ENCODE measurements at places on chromosomes 12 and 14.

DNA sequence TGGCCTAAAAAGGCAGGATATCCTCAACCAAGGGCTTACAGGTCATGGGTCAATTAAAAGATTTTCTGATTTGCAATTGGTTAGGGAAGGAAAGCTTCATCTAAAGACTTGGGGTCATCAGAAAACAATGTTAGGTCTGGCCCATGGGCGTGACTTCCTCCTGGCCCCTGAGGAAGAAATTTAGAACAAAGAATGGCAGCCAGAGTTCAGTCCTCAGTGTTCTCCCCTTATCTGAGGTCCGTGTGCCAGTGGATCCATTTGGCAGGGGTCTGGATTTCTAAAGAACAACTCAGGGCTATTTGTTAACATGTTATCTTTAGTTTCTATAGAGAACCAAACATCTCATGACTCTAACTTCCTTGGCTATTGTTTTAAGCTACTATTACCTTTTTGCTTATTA, 27.8 kb upstream of the NFYB start:
- no peak for DNase-seq

- no peak for DNase-seq
Observed at GRCh38 chr14:34837801-34838322, 37.3 kb downstream of the BAZ1A start.

DNA sequence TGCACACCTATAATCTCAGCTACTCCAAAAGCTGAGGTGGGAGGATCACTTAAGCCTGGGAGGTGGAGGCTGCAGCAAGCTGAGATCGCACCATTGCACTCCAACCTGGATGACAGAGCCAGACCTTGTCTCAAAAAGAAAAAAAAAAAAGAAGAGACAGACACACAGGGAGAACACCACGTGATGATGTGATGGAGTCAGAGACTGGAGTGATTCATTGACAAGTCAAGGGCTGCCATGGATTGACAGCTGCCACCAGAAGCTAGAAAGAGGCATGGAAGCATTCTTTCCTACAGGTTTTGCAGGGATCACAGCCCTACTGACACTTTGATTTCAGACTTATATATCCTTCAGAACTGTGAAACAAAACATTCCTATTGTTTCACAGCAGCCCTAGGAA, 3.5 kb upstream of the HCFC2 start:
- DNase-seq: no peak

DNA sequence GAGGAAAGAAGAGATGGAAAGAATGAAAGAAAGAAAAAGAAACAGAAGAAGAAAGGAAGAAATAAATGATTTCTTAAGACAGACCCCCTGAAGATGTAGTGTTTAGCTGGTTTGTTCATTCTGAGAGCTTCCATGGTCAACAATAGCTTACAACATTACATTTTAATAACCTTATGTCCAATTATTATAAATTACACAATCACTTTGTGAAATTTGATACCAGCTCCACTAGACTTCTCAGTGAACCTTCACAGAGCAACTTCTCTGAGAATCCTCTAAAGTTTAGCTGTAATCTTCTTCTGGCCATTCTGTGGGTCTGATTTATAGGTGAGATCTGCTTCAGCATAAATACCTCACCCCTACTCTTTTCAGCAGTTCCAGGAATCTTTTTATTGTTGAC, 27.9 kb downstream of the SIX1 start:
- DNase-seq: no peak

DNA sequence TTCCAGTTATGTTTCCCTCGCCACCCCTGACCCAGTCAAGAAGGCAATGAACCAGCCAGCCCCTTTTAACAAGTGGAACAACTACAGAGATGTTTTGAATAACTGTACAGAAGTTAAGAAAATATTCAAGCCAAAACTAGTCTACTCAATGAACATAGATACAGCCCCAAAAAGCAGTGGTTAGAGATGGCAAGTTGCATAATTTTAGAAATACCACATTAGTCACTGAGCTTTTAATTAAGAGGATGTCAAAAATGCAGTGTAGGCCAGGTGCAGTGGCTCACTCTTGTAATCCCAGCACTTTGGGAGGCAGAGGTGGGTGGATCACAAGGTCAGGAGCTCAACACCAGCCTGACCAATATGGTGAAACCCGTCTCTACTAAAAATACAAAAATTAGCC, 27.2 kb downstream of the PROX2 start:
- DNase-seq: no peak

- DNase-seq: no peak
Observed at GRCh38 chr14:94868772-94869072, 98.8 kb upstream of the GSC start.

GRCh38 chr12:23694307-23694706, 255.2 kb downstream of the SOX5 start:
- DNase-seq: no peak

GRCh38 chr12:15590180-15590826, 198.9 kb downstream of the EPS8 start:
- no peak for DNase-seq

- no peak for DNase-seq
Observed at GRCh38 chr14:65352964-65353530, 59.5 kb upstream of the FUT8 start.

- no peak for DNase-seq
Observed at GRCh38 chr12:49478949-49479664, 59.7 kb upstream of the KCNH3 start.

All from stimulated activated CD8-positive, alpha-beta memory T cell treated with anti-CD3 and anti-CD28 coated beads, Interleukin-7, amount 100 ng/mL, for 1 hour (primary cell).